ENCODE measurements at places on chromosomes 4 and X.

DNA sequence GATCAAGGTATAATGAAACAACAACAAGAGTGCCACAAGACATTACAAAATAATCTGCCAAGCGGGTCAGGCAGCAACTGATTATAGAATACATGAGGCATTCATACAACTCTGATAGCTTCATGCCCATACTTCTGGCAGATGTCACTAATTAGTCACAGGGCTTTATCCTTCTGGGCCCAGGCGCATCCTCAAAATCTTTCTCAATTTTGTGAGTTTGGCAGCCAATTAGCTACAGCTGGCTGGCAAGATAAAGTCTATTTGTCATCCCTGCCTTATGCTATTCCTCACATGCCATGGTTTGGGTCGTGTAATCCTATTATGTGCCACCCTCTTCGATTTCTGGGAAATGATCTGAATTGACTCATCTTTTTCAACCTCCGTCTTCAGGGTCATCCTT, 254.3 kb downstream of the PACRGL start:
- H3K4me3 ChIP-seq = no peak overlapping the region
- no peak overlapping the region for H3K27ac ChIP-seq
- H3K36me3 ChIP-seq = no peaks in the 10 kb centered on the region
- no peaks in the 10 kb centered on the region for H3K27me3 ChIP-seq
- H3K4me1 ChIP-seq = no peaks in the 10 kb centered on the region

GRCh38 chr4:30867427-30867826, 147.3 kb downstream of the PCDH7 start:
- H3K27ac ChIP-seq = no peak overlapping the region
- H3K4me3 ChIP-seq = no peak overlapping the region

DNA sequence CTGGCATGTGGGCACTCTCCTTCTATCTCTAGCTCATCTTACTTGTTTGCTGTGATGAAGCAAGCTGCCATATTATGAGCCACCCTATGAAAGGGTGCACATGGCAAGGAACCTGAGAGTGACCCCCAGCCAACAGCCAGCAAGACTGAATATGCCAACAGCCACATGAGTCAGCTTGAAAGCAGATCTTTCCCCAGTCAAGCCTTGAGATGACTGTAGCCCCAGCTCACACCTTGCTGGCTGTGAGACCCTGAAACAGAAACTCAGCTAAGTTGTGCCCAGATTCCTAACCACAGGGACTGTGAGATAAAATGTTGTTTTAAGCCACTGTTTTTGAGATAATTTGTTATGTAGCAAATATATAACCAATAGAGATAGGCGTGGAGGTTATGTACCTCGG, 36.2 kb downstream of the KDM5C start:
- H3K27ac ChIP-seq = no peak overlapping the region
- H3K4me1 ChIP-seq = peaks cover 37% of the 10 kb centered on the region
- peaks cover 7% of the 10 kb centered on the region for H3K36me3 ChIP-seq
- H3K27me3 ChIP-seq = no peaks in the 10 kb centered on the region
- no peak overlapping the region for H3K4me3 ChIP-seq

GRCh38 chr4:110675426-110675825, 52.5 kb upstream of the PITX2 start:
- H3K27ac ChIP-seq = no peak overlapping the region
- no peak overlapping the region for H3K4me3 ChIP-seq
- no peaks in the 10 kb centered on the region for H3K4me1 ChIP-seq
- peaks cover 11% of the 10 kb centered on the region for H3K27me3 ChIP-seq
- DNase-seq = no peak

GRCh38 chr4:152881974-152882373, 54.1 kb upstream of the FHDC1 start:
- no peaks in the 10 kb centered on the region for H3K27me3 ChIP-seq
- no peak overlapping the region for H3K4me3 ChIP-seq
- H3K36me3 ChIP-seq = peaks cover 4% of the 10 kb centered on the region
- H3K4me1 ChIP-seq = no peaks in the 10 kb centered on the region
- no peak overlapping the region for H3K27ac ChIP-seq
- DNase-seq = no peak

- H3K36me3 ChIP-seq = peaks cover 2% of the 10 kb centered on the region
- no peaks in the 10 kb centered on the region for H3K4me1 ChIP-seq
- H3K27ac ChIP-seq = no peak overlapping the region
- no peaks in the 10 kb centered on the region for H3K27me3 ChIP-seq
- H3K4me3 ChIP-seq = no peak overlapping the region
- no peak for DNase-seq
Observed at GRCh38 chr4:3524349-3524748, 7.9 kb downstream of the LRPAP1 start.

GRCh38 chr4:37994569-37994968, 34.4 kb downstream of the PTTG2 start:
- H3K36me3 ChIP-seq = no peaks in the 10 kb centered on the region
- H3K4me1 ChIP-seq = peaks cover 34% of the 10 kb centered on the region
- DNase-seq = no peak
- no peaks in the 10 kb centered on the region for H3K27me3 ChIP-seq
- no peak overlapping the region for H3K27ac ChIP-seq

DNA sequence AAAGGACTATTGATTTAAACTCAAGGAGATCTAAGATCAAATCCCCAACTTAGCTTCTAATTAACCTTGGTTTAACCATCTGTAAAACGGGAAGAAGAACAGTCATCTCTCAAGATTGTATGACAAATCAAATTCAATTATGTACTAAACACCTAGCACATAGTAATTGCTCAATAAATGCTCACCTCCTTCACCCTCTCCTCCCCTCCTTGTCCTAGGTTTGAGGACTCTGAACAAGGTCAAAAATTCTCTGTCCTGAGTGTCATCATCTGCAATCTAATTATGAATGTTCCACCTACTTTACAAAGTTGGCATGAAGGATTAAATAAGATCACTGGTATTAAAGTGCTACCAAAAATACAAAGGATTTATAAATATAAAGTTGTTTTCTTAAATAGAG, 320.1 kb upstream of the PPARGC1A start:
- no peak overlapping the region for H3K4me3 ChIP-seq
- no peak overlapping the region for H3K27ac ChIP-seq
- no peak for DNase-seq
- H3K27me3 ChIP-seq = no peaks in the 10 kb centered on the region

DNA sequence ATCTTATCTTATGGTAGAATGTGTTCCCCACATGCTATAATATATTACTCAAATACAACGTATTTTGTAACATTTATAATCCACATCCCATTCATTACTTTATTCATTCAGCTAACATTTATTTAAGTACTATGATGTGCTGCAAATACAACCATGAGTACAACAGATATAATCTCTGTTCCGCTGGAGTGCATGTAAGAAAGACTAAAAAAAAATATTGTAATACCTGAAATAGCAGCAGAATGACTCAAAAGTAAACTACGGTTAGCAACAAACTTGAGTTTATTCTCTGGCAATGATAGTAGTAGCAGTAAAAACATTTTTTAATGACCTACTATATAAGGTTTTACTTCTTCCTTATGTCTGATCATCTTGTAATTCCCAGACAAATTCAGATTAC, 1776.3 kb downstream of the STIM2 start:
- no peak overlapping the region for H3K27ac ChIP-seq
- no peak overlapping the region for H3K4me3 ChIP-seq
- H3K4me1 ChIP-seq = no peaks in the 10 kb centered on the region
- H3K27me3 ChIP-seq = no peaks in the 10 kb centered on the region
- H3K36me3 ChIP-seq = no peaks in the 10 kb centered on the region

DNA sequence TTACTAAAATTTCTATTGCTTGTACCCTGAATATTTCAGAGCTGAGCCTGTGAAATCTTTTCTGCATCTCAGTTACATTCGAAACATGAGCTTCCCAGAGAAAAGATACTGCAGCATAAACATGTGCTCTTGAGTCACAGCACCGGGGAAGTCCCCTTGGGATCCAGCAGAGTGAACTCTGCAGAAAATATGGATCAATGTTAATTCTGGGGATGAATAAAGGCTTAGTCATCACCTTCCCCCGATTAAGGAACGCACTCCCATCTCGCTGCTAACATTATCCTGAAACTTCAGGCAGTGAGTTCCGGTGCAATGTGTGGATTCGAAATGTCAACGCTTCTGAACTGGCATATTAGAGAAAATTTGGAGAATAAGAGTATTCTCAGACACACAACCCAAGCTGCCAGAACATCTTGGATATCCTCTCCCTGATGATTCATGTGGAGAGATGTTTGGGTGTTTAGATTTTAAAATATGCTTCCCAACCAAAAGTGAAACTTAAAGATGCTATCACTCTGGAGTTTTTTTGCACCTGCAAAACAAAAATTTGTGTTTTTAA, 90.8 kb downstream of the IRF2 start:
- no peak for DNase-seq
- H3K27me3 ChIP-seq = peaks cover 6% of the 10 kb centered on the region
- peaks cover 58% of the 10 kb centered on the region for H3K4me1 ChIP-seq
- H3K36me3 ChIP-seq = peaks cover 6% of the 10 kb centered on the region
- no peak overlapping the region for H3K27ac ChIP-seq

GRCh38 chr4:86026720-86027119, 333.1 kb downstream of the MAPK10 start:
- no peaks in the 10 kb centered on the region for H3K27me3 ChIP-seq
- no peak for DNase-seq
- no peak overlapping the region for H3K27ac ChIP-seq
- no peaks in the 10 kb centered on the region for H3K4me1 ChIP-seq
- H3K4me3 ChIP-seq = no peak overlapping the region

DNA sequence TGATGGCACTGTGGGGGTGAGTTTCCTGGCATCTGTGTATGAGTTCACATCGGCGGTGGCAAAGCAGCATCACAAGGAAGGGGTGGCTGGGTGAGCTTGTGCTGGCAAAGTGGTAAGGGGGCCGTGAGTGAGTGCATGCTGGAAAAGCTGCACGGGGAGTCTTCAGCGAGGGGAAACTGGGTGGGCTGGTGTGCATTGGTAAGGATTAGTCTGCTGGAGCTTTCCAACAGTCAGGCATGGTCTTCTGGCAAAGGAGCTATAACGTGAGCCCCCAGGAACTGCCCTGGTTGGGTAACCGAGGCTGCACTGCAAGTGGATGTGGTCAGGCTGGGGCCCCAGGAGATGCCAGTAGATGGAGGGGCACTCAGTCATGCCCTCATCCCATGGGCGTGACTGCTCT, 30.7 kb downstream of the ADAM29 start:
- no peaks in the 10 kb centered on the region for H3K4me1 ChIP-seq
- H3K27me3 ChIP-seq = no peaks in the 10 kb centered on the region
- H3K36me3 ChIP-seq = no peaks in the 10 kb centered on the region

DNA sequence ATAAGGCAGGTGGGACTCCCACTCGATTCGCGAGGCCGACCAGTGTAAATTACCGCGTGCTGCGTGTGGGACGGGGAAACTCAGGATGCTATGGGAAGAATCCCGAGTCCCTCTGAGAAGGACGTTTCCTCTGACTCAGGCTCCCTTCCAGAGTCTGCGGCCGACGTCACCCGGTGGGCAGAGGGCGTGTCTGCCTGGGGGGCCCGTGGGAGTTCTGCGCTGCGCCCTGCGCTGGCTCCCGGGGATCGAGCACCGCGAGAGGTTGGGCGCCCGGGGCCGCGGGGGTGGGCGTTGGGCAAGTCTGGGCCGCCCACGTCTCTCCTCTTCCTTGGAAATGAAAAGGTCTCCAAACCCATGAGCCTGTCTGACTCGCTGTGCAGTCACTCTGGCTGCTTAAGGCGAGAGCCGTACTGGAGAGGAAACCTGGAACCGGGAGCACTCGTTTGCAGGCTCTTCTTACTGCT, 568 bp downstream of the NIPAL1 start:
- peaks cover 3% of the 10 kb centered on the region for H3K36me3 ChIP-seq
- H3K4me1 ChIP-seq = peaks cover 40% of the 10 kb centered on the region
- no peak overlapping the region for H3K27ac ChIP-seq
- DNase-seq = peak; percentile 48

DNA sequence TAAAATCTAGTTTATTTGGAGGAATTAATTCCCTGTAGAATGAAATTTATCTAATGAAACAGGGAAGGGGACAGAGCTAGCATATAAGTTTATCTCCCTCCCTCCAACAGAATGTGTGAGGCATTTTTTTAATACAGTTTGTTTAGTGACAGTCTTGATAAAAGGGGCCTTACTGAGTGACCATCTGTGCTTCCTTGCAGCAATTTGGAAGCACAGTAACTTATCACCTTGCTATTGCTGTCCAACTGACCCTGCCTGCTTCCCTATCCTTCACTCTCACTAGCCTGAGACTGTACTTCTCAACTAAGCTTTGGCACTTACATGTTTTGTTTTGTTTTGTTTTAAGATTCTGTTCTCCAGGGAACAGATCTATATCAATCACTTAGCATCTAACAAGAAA, 31.1 kb upstream of the KCTD8 start:
- H3K4me1 ChIP-seq = no peaks in the 10 kb centered on the region
- no peaks in the 10 kb centered on the region for H3K27me3 ChIP-seq
- H3K4me3 ChIP-seq = no peak overlapping the region
- no peak for DNase-seq

DNA sequence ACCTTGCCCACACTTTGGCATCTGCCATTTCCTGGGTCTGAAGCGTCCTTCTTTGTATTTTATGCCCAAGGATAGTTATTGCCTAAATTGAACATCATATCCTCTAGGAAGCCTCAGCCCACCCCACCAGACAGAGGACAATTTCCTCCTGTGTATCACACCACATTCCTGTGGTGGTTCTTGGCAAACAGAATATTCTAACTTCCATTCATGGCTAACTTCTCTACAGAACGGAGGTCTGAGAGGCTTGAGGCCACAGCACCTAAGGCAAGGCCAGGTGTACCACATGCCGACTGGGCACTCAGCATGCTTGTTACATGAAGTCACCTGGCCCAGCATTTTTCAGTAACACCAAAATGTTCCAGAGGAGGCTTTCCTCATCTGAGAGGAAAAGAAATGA, 42.4 kb downstream of the CD99L2 start:
- no peaks in the 10 kb centered on the region for H3K27me3 ChIP-seq
- H3K4me3 ChIP-seq = no peak overlapping the region
- no peak overlapping the region for H3K27ac ChIP-seq

DNA sequence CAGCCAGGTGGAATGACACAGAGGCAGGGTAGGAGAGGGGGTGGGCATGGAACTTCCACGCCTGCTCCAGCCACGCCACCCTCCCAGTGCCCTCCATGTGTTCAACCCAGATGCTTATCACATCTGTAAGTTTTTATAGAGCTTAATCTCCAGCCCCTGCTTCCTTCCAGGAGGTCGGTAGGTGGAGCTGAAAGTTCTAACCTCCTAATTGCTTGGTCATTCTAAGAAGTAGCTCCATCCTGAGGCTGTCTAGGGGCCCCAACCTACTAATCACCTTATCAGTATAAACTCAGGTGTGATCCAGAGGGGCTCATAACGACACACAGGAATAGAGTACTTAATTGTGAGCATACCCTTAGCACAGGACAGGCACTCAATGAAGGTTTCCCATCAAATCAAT, 18.3 kb downstream of the QDPR start:
- H3K27ac ChIP-seq = no peak overlapping the region
- peaks cover 12% of the 10 kb centered on the region for H3K36me3 ChIP-seq
- H3K4me1 ChIP-seq = peaks cover 14% of the 10 kb centered on the region
- no peak overlapping the region for H3K4me3 ChIP-seq
- no peaks in the 10 kb centered on the region for H3K27me3 ChIP-seq
- no peak for DNase-seq

- no peaks in the 10 kb centered on the region for H3K36me3 ChIP-seq
- H3K27me3 ChIP-seq = no peaks in the 10 kb centered on the region
- H3K27ac ChIP-seq = peak overlapping the region; percentile 50
- peaks cover 9% of the 10 kb centered on the region for H3K4me1 ChIP-seq
- no peak overlapping the region for H3K4me3 ChIP-seq
Observed at GRCh38 chr4:38902695-38903094, 35.1 kb downstream of the FAM114A1 start.

Measured in activated T-cell treated with anti-CD3 and anti-CD28 coated beads, Interleukin-2, amount 50 U/mL, for 72 hours (primary cell).